ENCODE measurements at places on chromosomes 12 and 14.
A peak's percentile ranks its signal among the peaks of the same experiment; 100 is the strongest.

GRCh38 chr12:120121766-120122293, 5.3 kb upstream of the RAB35 start:
- peak; percentile 66 for DNase-seq

GRCh38 chr12:116161588-116161987, 115.9 kb downstream of the MED13L start:
- no peak for DNase-seq

DNA sequence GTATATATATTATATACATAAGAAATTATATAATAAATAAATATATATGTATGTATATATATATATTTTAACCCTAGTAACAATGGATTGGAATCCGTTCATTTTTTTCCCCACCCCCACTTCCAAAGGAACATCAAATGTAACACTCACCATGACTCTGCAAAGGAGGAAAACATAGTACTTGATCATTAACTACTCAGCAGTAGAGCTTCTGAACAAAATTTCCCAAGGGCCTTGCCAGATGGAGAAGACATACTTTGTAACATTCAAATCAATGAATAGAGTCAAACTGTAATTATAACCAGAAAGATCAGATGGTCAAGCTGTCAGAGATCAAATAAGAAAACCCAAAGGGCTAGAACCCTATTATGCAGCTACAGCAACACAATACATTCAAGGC, 126.0 kb upstream of the CNTN1 start:
- DNase-seq: no peak

- no peak for DNase-seq
Measured at GRCh38 chr12:80121661-80122060, 22.3 kb downstream of the OTOGL start.

- no peak for DNase-seq
Measured at GRCh38 chr12:11651381-11651780, 1.9 kb downstream of the ETV6 start.

DNA sequence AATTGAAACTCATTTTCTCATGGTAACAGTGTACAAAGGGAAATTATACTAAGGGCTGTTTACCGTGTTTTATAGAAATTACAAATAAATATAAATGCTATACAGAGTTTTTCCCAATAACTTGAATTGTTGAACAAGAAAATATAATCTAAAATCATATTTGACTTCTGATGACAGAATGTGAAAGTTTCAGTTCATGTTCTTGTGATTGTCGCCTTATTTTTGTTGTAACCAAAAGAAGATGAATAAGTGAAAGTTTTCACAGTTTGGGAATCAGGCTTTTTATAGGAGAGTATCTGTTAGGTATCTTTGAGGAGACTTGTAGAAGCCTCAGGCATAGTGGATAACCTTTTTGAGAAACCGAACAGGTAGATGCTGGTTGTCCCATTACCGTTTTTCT, 28.1 kb downstream of the ANO6 start:
- DNase-seq: no peak
